ENCODE measurements at places on chromosomes 6 and 20.

GRCh38 chr6:151616091-151616513 lies 122.3 kb downstream of the CCDC170 start:
- DNase-seq: no peak

DNA sequence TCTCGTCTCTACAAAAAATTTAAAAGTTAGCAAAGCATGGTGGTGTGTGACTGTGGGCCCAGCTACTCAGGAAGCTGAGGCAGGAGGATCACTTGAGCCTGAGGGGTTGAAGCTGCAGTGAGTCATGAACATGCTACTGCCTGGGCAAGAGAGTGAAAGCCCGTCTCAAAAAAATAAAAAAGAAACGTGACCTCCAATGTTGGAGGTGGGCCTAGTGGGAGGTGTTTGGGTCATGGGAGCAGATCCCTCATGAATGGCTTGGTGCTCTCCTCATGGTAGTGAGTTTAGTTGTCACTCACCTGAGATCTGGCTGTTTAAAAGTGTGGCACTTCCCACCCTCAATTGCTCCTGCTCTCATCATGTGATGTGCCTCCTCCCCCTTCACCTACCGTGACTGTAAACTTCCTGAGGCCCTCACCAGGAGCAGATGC lies 24.3 kb downstream of the RBL1 start:
- DNase-seq: no peak

DNA sequence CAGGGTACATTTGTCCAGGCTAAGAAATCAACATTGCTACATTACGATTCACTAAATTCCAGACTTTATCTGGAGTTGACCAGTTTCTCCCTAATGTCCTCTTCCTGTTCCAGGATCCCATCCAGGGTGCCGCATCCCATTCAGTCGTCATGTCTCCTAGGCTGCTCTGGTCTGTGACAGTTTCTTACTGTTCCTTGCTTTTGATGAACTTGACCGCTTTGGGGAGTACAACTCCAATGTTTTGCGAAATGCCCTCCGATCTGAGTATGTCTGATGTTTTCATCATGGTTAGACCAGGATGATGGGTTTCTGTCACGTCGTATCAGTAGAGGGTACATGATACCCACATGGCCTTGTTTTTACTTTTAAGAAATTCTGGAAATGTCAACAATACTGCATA lies 62.2 kb downstream of the CTCFL start:
- DNase-seq: no peak

GRCh38 chr6:53547166-53547810 lies 2.4 kb upstream of the GCLC start:
- DNase-seq: no peak

DNA sequence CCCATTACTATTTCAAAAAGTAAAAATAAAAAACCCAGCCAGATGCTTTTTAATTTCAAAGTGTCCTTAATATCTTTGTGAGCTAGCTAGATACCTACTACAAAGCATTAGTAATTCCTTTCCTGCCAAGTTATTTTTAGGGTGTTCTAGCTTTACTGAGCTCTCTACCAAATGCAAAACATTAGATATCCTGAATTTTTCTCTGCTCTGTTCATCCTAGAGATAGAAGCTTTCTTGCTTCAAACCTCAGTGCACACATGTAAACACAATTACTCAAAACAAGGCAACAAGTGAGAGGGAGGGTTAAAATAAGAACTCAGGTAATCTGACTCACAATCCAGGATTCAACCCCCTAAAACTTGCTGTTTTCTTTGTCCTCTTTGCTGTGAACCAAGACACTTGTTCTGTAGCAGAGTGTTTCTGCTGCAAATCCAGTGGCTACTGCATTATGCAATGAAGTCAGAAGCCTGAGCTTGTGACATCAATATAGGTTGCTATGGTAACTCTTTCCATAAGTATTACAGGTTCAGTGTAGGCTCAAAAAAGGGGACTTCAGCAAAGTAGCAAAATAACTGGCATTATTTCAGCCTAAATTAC lies 72.6 kb upstream of the STXBP5 start:
- no peak for DNase-seq

DNA sequence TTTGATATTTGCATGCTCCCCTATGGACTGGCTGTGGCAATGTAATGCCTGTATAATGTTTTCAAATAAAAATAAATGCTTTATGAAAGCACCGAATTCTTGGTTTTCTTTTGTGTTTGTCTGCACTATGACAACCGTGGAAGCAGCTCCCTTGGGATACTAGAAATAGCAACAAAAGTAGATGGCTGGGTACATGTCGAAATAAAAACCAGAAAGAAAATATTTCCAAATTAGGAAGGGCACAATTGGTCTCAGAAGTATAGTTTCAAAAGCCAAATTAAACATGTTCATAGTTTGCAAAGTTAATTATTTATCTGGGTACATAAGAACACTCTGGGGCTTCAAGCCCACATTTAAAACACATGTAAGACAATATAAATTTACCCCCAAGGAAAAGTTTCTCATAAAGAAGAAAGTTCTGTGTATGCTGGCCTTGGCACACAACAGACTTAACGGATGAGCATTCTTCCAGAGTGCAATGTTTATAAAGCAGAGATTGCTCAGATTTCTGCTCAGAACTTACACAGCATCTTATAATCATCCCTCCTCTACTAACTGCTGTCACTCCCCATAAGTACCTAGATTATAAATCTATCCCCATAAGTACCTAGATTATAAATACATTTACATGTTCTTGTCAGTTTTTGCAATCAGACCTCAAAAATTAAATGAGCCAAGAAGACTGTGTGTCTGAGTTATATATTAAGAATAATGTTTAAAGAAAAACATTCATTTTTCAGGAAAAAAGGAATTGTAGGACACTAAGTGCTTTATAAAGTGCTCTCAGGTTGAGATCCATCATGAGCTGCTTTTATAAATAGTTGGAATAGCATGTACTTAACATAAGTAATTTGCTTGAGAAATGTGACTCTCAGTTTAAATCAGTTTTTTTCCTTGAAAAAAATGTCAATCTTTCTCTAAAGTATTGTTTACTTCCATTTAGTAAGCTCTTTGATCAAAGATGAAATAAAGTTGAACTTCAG lies 230.2 kb upstream of the PLN start:
- DNase-seq: no peak

GRCh38 chr20:20594171-20594530 lies 118.3 kb downstream of the RALGAPA2 start:
- DNase-seq: no peak

GRCh38 chr6:169970306-169970988 lies 219.0 kb downstream of the ERMARD start:
- DNase-seq: no peak

- DNase-seq: no peak
Observed at GRCh38 chr6:108736832-108737231, 111.4 kb upstream of the ARMC2 start.

DNA sequence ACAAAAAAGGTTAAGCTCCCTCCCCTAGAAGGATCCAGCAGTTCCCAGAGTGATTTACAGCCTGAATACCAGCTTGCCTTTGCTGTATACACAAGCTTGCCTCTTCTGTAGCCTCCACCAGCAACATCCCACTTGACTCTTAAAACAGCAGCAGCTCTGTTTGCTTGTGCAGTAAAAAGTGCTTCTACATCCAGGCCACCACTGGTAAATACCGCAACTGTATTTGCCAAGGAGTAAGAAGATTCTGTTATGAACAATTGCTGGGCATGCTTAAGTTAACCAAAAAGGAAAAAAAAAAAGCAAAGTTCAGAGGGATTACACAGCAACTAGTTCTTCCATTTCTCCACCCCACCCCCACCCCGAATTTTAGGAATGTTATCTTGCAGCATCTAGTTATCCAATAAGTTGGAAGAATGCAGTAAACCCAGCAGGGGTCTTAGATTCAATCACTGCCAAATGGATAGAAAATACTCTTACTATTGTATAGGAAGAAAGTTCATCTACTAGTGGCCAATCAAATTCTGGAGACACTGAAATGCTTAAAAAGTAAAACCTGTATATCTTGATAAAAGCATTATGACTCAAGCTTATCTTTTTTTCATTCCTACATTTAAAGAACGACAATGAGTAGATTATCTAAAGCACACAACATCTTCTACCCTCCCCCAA lies 4.8 kb downstream of the SALL4 start:
- DNase-seq: no peak

GRCh38 chr6:124423621-124424020 lies 538.6 kb upstream of the RNF217 start:
- no peak for DNase-seq

- DNase-seq: no peak
Observed at GRCh38 chr6:158642097-158642601, 2.4 kb downstream of the DYNLT1 start.

DNA sequence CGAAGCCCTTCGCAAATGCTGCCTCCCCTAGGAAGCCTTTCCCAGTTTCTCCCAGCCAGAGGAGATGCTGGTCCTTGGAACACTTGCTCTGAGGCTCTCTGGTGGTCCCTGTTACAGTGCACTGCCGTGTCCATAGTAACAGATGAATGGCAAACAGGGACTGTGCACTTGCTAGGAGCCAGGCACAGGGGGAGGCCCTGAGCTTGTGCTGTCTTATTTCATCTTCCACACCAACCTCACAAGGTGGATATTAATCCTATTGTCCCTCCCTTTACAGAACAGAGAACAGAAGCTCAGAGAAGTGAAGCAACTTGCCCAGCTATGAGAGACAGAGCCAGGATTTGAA lies 19.0 kb downstream of the SRC start:
- no peak for DNase-seq

DNA sequence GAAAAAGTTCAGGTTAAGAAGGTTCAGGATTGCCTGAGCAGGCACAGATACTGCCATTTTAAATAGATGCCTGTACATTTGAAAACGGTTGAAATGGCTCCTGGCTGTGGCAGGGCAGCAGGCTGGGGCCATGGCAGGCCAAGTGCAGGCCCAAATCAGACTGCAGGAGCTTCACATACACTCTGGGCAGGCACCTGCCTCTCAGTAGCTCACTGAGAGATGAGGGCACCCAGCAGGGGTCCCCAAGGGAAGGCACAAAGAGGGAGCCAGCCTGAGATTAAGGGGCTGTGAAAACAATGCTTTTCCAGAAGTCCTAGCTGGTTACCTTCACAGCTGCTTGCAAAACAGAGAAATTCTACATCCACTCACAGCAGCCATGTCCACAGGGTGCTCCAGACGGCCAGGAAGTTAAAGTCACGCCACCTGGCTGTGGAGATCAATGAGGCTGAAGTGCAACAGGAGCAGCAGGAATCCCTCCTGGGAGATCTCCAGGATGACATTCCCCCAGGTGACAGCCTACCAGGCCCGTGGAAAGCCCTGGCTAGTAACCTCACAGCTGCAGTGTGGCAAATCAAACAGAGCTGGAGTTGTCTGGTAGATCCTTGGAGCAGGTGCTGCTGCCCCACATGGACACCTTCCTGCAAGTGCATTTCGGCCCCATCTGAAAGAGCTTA lies 6.2 kb upstream of the RAET1E start:
- no peak for DNase-seq

GRCh38 chr6:39166189-39166911 lies 51.4 kb upstream of the SAYSD1 start:
- peak; percentile 65 for DNase-seq

DNA sequence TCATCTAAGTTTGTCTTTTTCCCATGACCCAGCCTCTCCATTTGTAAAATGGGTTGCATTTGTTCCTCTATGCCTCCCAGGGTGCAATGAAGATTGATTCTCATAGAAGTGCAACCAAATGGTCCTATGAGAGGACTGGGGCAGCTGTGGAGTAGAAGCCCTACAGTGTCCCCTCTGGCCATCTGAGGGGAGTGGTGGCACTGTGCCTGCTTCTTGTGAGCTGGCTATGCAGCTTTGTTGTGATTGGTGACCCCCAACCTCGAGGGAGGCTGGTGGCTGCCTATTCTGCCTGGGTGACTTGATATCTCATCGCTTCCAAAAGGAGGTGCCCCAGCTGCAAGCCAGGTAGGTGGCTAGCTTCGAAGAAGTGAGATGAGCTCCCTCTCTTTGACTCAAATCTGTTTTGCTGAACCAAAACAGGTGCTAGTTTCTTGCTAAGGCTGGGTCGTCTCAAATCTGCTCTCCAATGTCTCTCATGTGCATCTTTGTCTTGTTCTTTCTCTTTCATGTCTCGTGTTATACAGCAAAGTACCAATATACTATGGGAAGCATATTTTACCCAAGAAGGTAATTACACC lies 33.9 kb downstream of the TXLNB start:
- no peak for DNase-seq

- DNase-seq: no peak
Observed at GRCh38 chr20:4064144-4064909, 49.0 kb upstream of the RNF24 start.

GRCh38 chr20:63750807-63751470 lies 11.4 kb downstream of the SLC2A4RG start:
- DNase-seq: peak; percentile 48

DNA sequence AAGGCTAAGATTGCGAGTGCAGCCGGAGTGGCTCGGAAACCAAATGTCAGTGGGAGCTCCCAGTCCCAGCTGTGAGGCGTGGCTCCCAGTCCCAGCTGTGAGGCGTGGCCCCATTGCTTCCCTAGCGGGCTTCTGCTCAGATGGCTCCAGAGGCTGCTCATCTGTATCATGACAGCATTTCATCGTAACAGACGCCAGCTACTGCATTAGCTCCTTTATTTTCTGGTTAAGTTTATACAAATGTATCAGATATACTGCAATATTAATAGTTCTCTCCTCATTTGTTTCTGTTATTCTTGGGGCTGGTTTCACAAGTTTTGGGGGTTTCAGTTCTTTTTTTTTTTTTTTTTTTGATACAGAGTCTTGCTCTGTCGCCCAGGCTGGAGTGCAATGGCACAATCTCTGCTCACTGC lies 34.7 kb upstream of the TBXT start:
- DNase-seq: no peak

- DNase-seq: no peak
Observed at GRCh38 chr6:89410788-89411144, 1.3 kb downstream of the RRAGD start.

DNA sequence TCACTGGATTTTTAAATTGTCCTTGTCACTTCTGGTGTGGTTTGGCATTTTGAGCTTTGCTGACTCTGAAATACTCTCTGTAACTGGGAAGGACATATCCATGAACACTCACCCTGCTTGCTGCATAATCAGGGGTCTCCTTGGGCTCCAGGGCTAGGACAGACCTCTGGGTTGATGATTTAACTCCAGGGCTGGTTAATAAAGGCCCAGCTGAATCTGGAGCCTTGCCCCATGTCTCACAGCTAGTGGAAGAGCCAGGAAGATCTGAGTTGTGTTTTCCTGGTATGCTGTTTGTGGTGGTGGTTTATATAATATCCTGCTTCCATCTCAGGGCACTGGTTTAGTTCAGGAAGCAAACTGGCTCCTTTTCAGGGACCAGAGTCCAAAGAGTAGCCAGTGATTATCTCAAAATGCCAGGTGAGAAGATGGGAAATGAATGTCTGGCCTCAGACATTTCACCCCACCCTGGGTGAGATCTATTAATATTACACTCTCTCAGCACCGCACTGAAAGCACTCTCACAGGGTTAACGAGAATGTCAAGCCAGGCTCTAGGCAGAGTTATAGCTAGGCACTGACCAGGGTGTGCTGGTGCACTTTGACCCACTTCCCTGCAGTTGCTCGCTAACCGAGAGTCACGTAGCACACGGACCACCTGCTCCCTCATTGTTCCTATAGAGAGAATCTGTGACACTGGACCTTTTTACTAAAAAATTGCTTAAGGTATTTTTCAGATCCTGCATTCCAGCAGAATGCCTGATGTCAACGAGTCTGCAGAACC lies 90.1 kb upstream of the SLC22A16 start:
- no peak for DNase-seq

GRCh38 chr20:13690943-13691342 lies 52.2 kb upstream of the TASP1 start:
- no peak for DNase-seq

- DNase-seq: no peak
Observed at GRCh38 chr6:168313431-168314011, 6.1 kb downstream of the DACT2 start.

Measured in stimulated activated CD8-positive, alpha-beta memory T cell treated with anti-CD3 and anti-CD28 coated beads, Interleukin-2, amount 100 ng/mL, for 1 hour (primary cell).